M059J (cell line): ENCODE measurements at places on chromosomes 7 and 10.

DNA sequence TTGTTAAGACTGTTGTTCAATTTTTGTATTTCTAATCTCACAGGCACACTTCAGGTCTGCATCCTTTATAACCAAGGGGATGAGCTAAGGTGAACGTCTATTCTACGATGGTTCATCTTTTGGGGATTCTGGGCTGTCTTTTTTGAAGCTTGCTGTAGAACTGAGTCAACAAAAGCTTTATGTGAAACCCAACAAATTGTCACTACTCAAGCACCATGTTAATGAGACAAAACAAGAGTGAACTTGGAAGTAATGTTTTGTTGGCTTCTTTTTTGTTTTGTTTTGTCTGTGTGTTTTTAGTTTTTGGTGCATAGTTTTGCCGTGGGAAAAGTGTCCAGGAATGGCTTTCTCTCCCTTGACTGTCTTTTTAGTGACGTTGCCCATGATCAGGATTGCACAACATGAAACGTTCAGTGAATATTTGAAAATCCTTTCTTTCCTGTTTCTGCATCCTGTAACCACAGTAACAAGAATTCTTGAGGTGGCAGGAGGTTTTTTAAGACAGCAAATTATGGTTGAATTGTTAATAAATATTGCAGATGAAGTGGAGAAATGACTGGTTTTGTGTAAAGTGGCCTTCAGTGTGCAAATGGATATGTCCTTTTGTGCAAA is 65.6 kb downstream of the WIPF3 start:
- peak; percentile 57 for DNase-seq

GRCh38 chr7:121023683-121024511 is 35.4 kb downstream of the CPED1 start:
- peak; percentile 47 for DNase-seq

GRCh38 chr7:121000081-121000983 is 11.8 kb downstream of the CPED1 start:
- peak; percentile 82 for DNase-seq

DNA sequence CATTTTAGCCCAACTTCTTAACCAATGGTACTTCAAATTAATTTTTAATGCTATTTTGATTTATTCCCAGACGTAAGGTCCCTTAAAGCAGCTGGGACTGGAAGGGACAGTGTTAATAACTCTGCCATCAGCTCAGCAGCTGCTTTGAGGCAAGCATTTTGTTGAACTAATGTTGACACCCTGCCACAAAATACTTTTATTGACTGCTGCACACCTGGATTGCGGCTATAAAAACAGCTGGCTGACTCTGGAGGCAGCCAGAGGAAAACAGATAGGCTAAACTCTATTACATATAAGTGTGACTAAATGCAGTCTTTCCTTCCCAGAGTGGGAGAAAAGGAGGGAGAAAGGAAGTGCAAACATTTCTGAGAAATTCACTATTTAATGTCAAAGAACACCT is 77.6 kb downstream of the ETV1 start:
- no peak for DNase-seq

GRCh38 chr7:29797112-29797944 is 9.0 kb upstream of the WIPF3 start:
- no peak for DNase-seq

DNA sequence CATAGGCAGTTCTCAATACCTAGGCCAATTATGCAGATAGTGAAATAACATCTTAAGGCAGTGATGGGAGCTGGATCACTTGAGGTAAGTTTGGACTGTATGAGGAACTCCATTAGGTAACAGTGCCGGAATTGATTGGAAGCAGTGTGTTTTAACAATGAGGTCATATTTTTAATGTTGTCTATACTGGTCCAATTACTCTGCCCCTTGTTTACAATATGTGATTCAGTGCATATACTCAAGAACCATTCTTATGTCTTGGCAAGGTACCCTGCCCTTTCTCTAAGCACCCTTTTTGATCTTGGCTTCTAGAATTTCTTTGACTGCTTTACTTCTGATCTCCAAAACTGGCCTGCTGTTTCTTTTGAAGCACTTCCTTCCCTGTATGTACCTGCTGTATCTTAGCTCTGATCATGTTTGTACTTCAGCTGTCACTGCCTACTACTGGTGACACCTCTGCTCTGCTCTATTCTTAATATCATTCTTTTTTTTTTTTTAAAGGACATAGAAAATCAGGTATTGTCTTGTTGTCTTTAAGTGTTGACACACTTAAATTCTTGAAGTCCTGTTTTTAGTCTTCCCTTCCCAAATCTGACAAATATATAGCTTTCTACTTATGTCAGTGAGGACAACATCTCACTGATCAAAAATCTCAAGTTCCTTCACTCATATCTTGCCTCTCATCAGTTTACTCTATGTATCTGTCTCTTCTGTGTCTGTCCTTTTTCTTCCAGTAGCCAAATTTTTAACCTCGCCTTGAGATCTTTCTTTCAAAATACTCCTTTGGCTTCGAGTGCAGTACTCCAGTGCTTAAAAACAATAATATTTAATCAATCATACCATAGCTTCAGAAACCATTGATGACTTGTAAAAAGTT is 46.4 kb upstream of the RPA3 start:
- DNase-seq = no peak

DNA sequence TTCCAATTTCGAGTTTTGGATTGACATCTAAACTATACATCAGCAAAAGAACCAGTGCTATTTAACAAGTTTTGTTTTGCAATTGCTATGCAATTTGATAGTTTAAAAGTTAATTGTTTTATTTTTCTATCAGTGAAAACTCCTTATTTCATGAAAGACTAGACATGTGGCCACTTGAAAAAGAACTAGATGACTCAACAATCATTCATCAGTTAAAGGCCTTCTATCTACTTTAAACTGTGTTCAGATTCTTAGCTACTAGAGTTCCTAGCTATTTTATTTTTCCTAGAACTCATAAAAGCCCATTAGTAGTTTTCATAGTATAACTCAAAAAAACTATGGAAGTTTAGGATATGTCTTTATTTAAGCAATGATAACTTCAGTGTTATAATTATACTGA is 104.6 kb upstream of the LSM8 start:
- no peak for DNase-seq

- DNase-seq = peak; percentile 39
These were observed 23.0 kb upstream of the SVIL start for GRCh38 chr10:29657719-29658274.

DNA sequence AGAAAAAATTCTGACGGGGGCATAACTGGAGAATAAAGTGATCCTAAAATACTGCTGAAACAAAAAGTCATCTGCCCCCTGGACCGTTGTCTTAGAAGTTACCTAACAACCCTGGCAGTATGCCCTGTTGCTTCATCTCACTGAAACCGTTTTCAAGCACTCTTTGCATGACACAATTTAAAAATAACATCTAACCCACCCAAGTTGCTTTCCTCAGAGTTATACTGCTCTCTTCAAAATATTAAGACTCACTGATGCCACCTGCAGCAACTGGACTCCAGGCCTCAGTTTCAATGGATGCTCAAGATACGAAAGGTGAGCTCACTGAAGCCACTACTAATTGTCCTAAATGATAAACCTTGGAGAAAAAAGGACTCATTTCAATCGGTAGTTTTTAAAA is 57.4 kb downstream of the CDK6 start:
- no peak for DNase-seq

DNA sequence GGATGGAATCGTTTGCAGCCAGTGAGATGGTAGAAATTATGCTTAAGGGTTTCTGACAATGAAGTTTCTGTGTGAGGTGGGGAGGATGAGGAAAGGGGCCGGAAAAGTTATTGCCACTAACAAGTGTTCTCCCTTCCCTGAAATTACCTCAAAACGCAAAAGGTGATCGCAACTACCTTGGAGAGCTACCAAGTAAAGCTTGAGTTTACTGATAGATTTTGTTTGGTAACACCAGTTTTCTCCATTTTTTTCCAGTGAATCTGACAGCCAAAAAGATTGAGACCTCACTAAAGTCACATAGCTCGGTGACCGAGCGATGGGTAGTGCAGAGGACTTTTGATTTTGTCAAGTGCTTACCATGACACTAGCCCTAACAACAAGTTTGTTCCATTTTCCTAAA is 1.6 kb downstream of the SUV39H2 start:
- DNase-seq = no peak

GRCh38 chr7:41720046-41720445 is 17.2 kb upstream of the INHBA start:
- DNase-seq = no peak

DNA sequence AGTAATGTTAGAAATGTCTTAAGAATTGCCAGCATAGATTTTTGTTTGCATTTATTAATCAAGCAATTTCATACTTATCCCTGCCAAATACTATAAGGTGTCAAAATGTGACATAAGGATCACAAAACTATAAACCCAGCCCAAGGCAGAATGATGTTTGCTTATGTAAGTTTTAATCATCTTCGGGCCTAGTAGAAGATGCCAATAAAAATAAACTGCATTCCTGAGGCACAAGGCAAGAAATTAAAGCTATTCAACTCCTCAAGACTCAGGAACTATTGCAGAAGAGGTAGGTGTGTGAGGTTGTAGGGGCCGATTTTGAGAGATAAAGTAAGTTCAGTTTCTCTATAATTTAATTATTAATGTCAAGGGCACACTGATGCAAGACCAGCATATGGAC is 189.4 kb upstream of the AHR start:
- DNase-seq = peak; percentile 74

DNA sequence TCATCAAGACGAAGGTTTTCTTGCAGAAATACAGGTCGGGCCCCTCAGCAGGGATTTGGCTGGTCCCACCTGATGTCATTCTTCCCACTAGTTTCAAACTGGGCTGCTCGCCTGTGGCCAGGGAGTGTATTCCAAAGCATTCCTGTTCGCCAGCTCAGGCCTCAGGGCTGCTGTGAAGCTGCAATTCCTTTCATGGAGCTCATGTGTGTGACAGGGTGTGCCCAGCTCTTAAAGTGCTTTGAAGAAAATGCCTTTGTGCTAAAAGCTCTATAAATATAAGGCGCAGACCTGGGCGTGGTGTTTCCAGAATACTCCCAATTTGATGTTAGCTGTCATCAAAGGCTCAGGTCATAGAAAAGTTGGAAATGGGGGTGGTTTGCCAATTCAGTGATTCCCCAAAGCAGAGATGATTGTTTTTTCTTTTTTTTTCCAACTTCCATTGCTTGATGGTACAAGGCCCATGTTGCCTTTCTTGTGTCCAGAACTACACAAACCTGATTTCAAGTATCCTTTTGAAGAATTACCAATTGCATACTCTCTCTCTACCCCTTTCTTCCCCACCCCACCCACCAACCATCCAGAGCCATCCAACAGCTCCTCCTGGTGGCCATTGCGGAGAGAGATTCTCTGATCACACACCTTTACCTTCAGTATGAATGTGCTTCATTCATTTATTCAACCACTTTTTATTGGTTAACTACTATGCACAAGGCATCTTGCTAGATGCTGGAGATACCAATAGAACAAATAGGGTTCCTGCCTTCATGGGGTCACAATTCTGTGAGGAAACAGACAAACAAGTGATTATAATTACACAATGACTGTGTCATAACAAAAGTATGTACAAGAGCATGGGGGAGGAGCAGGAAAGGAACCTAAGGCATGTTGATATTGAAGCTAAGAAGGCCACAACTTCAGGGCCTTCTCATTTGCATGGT is 297.3 kb upstream of the LYZL1 start:
- peak; percentile 75 for DNase-seq

DNA sequence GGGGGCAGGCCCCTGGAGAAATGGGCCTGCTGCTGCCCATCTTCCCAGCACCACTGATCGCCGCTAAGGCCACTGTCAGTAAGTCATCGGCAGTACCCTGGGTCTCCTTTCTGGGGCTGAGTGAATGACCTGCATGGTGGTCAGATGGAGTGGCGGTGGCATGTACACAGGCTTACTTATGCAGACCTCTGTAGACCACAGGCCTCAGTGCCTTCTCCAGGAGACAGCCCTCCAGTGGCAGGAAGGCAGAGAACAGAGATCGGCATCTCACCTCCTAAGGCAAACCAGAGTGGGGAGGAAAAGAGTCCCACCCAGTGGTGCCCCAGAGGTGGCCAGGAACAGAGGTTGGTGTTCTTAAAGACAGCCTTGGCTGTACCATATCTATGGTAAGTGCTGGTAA is 22.8 kb upstream of the LRRC4 start:
- no peak for DNase-seq

DNA sequence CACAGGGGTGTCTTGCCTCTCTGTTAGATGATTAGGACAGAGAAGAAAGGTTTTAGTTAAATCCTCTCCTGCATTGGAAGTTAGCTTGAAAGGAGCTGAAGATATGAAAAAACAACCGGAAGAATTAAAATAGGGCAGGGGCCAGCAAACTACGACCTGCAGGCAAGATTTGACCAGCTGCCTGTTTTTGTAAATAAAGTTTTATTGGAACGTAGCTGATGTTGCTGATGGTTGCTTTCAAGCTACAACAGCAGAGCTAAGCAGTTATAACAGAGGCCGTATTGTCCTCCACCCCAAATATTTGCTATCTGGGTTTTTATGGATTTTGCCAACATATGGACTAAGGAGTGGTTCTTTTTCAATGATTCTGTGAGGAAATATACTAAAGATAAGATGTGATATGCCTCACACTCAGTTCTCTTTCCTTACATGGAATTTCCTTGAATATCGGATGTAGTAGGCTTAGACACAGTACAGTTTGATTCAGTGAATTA is 568.8 kb downstream of the PHTF2 start:
- no peak for DNase-seq

DNA sequence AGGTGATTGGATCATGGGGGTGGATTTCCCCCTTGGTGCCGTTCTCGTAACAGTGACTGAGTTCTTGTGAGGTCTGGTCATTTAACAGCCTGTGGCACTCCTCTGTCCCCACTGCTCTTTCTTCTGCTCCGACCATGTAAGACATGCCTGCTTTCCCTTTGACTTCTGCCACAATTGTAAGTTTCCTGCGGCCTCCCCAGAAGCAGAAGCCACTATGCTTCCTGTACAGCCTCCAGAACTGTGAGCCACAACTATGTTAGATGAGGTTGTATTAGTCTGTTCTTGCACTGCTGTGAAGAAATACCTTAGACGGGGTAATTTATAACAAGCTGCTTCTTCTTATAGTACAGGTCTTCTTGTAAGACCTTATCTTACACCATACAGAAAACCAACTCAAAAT is 241.7 kb upstream of the KLF14 start:
- DNase-seq = no peak

DNA sequence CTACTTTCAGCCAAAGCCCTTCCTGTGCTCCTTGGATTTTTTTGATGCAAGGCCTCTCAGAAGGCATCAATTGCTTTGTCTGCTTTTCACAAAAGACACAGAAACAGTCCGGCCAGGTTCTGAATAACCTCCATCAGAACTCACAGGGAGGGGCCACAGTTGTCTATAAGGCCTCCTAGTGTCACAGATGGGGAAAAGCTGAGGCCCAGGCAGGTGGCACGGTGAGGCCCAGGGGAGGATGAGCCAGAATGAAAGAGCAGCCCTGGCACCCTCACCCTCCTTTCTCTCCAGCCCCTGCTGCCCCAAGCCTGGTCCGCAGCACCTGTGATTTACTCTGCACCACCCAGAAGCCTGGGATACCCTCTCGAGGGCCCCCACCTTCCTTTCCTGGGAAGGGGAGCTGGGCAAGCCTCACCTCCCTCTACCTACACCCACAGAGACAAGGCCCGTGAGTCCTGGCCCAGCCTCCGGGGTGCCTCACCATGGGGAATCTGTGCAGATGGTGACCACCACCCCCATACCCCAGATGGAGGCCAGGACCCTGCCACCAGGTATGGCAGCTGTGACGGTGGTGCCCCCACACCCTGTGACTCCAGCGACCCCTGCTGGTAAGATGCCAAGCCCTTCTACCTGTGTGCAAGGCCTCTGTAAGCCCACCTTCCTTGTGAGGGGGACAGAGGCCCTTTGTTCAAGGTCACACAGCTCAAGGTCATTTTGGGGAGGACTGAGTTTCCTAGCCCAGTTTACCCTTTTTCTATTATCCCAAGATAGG is 26.2 kb upstream of the ZNF467 start:
- DNase-seq = no peak
